ENCODE measurements at places on chromosomes 5 and 9.
A peak's percentile ranks its signal among the peaks of the same experiment; 100 is the strongest.

- no peak for DNase-seq
These were observed 38.9 kb downstream of the ARHGAP26 start for GRCh38 chr5:142808878-142809598.

DNA sequence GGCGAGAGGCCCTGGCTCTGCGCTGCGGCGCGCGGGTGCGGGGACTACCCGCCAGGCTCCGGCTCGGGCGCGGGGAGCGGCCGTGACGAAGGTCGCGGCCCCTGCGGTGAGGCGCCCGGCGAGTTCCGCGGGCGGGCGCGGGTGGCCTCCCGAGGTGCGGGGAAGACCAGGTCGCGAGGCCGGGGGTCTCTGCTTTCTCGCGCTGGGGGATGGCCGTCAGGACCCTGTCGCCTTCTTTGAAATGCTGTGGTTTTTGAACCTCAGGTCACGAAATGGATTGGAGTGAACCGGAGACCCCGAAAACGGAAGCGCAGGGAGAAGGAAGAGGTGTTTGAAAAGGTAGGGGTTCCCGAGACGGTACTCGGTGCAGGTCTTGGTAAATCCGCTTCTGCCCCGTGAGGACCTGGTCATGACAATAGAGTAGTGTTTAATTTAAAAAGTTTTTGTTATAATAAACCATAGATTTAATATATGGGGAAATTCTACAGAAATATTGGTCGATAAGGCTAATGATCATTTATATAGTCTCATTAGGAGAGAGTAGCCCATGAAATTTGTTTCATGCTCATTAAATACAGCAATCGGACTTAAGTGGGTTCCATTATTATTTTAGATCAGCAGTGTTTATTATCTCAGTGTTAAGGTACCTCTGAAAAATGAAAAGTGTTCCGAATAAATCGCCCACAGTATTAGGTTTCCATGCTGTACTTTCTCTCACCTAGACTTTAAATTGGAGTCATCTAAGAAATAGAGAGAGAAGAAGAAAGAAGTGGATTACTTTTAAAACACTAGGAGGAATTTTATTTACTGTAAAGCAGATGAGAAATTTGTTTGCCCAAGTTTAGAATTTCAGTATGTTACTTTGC, 279.0 kb downstream of the AOPEP start:
- peak; percentile 38 for DNase-seq

DNA sequence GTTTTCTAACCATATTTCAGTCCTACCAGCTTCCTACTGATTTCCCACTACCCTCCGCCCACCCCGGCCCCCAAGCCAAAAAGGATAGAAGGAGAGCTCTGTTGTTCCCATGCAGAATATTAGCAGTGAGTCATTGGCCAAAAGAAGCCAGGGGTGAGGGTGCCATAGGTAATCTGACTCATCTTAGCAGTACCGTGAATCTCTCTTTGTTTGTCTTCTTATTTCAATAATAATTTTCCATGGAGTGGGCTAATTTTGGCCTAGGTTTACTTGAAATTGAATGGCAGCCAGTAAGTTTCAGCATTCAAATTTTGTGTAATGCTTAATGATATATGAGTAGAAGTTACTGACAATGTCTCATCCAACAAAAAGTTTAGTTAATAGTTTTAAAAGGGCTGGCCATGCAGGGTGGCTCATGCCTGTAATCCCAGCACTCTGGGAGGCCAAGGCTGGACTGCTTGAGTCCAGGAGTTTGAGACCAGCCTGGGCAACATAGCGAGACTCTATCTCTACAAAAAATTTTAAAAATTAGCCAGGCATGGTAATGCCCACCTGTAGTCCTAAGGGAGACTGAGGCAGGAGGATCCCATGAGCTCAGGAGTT, 74.2 kb downstream of the C9orf152 start:
- DNase-seq = peak; percentile 50

DNA sequence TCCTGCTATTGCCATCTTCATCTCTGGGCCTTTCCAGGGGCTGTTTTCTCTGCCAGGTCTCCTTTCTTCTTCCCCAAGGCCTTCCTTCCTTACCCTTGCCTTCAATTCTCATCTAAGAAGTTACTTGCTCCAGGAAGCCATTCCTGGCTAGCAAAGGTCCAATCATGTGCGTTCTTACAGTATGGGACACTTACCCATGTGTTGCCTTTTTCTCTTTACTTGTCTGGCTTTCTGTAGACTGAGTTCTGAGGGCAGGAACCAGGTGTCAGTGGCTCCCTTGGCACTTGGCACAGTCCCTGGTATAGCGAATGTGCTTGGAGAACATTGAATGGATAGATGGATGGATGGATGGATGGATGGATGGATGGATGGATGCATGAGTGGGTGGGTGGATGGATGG, 10.2 kb downstream of the FOXI1 start:
- DNase-seq = no peak

GRCh38 chr5:59673438-59674058, 220.0 kb downstream of the PDE4D start:
- peak; percentile 82 for DNase-seq

GRCh38 chr9:112570671-112571167, 84.1 kb downstream of the KIAA1958 start:
- no peak for DNase-seq

Measured in adipocyte (in vitro differentiated cells).